ENCODE measurements at places on chromosomes 7 and 10.

DNA sequence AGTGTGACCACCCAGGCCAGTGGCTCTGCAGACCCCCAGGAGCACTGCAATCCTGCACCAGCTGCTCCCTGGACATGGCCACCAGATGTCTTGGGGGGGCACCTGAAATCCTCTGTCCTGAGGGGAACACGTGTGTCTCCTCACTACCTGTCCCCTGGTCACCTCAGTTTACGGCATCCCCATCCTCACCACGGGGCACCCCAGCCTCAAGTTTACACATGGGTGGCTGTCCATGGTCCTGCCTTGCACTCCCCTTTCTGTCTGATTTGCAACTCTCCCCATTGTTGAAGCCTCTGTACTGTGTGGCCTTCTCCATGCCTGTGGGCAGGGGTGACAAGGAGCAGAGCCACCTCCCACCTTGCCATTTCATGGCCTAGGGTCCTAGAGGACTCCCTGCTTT, 67.2 kb downstream of the RAMP3 start:
- DNase-seq: no peak

DNA sequence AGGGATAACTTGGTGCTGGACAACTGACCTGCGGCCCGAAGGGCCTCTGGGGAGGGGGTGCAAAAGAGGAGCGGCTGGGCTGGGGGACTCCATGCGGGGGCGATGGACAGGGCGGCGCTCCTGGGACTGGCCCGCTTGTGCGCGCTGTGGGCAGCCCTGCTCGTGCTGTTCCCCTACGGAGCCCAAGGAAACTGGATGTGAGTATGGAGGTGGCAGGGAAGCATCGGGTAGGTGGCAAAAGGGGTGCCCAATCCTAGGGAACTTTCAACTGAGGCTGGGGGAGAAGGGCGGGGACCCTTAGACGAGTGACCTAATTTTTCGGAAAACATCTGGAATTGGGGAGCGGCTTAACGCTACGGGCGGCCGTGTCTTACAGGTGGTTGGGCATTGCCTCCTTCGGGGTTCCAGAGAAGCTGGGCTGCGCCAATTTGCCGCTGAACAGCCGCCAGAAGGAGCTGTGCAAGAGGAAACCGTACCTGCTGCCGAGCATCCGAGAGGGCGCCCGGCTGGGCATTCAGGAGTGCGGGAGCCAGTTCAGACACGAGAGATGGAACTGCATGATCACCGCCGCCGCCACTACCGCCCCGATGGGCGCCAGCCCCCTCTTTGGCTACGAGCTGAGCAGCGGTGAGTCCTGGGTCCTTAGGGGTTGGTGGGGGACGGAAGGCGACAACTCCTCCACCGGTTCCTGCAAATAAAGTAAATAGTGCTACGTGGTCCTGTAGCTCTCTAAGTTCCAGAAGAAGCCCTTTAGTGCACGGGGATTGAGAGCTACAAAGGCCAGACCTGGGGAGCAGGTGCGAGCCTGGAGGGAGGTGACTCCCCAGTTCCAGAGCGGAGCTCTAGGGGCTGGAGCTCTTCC, 622 bp downstream of the WNT16 start:
- no peak for DNase-seq

GRCh38 chr10:103145046-103145445, 48.0 kb downstream of the NT5C2 start:
- no peak for DNase-seq

DNA sequence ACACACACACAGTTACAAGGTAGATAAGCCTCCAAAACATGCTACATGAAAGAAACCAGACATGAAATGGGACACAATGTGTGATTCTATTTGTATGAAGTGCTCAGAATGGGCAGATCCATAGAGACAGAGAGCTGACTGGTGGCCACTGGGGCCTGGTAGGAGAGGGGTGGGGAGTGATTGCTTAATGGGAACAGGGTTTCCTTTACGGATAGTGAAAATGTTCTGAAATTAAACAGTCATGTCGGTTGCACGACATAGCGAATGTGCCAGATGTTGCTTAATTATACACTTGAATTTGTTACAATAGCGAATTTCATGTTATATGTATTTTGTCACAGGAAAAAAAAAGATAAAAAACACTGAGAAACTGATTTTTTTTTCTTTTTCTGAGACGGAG, 122.3 kb downstream of the SPDYE5 start:
- DNase-seq: no peak

DNA sequence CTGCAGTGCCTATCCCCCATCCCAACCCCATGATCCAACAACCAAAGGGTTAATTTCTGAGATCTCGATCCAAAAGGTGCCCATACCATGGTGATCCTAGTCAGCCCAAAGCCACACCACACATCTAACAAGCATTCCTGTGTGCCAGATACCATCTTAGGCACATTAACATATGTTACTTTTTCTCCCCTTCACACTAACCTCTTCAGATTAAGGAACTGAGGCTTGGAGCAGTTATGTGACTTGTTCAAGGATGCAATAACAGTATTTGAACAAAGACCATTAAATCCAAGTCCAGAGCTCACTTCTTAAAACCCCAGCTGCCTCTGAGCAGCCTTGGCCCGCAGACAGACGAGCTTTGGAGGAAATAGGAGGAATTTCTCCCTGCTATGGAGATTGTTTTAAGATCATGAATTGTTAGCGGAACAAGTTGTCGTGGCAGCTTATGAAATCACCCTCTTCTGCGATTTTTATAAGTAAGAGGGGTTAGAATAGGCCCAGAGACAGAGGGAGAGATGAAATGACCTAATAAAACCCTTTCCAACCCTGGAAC, 327.2 kb downstream of the KCNMA1 start:
- DNase-seq: no peak

DNA sequence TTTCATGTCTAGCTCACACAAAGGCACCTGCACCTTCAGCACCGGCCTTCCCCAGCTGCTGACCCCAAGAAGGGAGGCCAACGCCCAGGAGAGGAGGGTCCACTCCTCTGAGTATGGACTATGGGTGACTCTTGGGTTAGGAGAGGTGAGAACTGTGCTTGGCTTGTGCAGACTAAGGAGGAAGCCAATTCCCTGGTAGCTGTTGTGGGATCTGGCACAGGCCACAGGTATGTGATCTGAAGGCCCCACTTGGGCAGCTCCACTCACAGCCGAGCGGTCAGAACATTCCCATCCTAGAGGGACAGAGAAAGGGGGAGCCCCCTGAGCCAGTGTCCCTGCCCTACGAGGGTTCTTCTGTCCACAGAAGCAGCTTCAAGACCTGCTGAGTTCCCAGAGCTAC, 52.8 kb upstream of the FIGNL1 start:
- DNase-seq: no peak

- DNase-seq: no peak
Measured at GRCh38 chr7:128121711-128122530, 90.7 kb upstream of the LRRC4 start.

DNA sequence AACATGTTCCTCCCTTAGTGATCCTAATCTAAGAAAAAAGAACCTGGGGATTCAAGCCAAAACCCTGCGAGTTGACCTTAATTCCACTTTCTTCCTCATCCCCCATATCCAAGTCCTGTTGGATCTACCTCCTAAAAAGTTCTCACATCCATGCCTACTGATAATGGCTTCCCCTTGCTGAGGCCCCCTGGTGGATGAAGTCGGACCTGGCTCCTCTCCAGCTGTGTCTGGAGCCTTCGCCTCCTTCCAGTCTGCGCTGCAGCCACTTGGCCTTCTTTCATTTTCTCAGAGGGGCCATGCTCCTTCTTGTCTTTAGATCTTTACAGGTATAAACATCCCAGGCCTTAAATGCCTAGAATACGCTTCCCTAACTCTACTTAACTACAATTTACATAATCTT, 8.1 kb downstream of the PDE1C start:
- no peak for DNase-seq

DNA sequence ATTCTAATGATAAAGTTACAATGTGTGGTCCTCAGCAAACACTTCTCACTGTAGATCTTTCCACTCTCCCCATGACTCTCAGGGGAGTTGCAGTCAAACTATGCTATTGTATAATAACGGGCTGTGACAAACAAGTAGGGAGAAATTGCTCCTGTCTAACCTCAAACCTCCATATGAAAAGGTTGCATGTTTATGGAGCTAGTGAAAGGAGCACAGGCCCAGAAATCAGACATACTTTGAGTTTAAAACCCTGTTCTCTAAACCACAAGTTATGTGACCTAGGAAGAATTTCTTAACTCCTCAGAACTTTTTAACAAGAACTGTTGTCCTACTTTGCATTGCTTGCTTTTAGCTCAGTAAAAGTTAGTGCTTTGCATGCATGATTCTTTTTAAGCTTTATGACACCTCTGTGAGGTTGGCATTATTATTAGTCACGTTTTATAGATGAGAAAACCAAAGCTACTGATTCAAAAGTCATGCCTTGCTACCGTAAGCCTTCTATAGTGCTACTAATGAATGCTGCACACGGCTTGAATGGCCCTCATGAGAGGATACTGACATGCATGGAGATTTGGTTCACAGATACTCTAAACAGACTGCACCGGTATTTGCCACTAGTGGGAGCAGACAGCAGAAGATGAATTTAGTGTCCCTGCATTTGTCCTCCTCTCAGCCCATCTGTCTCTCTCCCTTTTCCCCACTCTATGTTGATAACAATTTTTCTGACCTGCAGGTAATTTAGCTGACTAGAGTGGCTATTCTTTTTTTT, 129.5 kb upstream of the PCGF5 start:
- no peak for DNase-seq

DNA sequence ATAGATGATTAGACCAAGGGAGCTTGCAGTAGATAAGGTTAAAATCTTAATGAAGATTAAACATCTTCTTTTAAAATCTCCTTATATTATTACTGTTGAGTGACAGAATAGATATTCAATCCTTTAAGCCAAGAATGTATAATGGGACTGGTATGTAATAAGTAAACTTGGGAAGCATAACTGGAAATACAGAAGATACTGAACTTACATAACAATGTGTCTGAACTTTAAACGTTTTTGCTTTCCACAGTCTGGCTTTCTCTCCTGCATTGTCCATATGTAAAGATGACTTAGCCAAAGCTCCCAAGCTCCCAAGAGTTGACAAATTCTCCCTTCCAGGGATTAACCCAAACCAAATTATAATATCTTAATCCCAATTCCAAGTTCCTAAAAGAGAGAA, 129.8 kb downstream of the KCND2 start:
- no peak for DNase-seq

- DNase-seq: no peak
Measured at GRCh38 chr7:31475368-31475767, 38.5 kb upstream of the ITPRID1 start.

DNA sequence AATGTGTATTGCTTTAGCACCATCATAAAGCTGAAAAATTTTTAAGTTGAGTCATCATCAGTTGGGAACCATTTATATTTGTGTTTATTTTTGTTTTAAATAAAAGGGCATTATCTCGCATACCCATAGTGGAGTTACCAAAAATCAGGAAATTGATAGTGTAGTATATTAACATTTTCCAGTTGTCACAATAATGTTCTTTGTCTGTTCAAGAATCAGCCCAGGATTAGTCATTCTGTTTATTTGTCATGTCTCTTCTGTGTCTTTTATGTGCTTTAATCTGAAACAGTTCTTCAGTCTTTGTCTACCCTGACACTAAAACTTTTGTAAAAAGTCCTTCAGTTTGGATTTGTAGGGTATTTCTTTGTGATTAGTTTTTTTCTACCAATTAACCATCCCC, 827.8 kb upstream of the ZWINT start:
- no peak for DNase-seq

DNA sequence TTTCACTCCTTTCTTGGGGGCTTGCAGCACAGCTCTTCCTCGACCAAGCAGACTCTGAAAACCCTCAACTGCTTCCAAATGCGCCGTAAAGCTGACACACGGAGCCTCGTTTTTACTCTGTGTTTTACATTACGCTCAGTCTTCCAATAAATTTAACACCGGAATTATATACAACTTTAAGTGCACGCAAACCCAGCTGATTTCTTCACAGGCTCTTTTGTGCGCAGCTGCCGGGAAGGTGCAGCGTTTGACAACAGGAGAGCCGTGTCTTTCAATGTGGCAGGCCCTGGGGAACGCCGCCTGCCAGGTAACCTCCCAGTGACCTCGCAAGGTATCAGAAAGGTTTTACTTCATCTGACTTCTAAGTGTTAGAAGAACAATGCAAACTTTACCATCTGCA, 35.0 kb downstream of the GFRA1 start:
- no peak for DNase-seq

GRCh38 chr10:62618576-62619412, 185.7 kb upstream of the ADO start:
- no peak for DNase-seq

GRCh38 chr10:112689327-112690072, 242.5 kb downstream of the VTI1A start:
- DNase-seq: no peak

DNA sequence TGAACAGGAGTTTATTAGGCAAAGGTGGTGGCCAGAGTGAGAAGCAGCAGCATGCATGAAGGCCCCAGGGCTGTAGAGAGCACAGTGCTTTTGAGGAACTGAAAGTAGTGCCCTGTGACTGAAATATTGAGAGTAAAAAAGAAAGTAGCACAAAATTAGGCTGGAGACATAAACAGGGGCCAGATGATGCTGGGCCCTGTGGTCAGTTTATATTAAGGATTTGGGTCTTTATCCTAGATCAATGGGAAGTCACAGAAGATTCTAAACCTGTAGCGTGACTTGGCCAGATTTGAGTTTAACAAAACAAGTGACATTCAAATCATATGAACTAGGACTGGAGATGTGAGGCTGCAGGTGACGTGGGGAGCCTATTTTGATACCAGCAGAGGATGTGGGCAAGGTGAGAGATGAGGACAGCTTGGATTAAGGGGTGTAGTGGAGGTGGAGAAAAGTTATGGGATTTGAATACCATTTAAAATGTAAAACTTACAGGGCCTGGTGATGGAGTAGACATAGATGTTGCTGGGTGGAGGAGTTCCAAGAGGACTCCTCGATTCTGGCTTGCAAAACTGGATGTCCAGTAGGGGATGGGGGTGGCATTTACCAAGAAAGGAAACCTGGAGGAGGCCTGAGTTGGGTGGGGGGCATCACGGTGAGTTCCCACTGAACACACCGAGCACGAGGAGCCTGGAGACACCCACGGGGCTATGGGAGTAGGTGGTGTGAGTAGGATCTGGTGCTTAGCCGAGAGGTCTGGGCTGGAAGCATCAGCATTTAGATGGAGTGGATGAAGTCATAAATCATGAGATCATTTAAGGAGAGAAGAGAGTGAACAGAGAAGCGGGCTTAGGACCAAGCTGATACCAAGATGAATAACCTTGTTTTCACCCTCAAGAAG, 52.8 kb downstream of the HHEX start:
- no peak for DNase-seq

DNA sequence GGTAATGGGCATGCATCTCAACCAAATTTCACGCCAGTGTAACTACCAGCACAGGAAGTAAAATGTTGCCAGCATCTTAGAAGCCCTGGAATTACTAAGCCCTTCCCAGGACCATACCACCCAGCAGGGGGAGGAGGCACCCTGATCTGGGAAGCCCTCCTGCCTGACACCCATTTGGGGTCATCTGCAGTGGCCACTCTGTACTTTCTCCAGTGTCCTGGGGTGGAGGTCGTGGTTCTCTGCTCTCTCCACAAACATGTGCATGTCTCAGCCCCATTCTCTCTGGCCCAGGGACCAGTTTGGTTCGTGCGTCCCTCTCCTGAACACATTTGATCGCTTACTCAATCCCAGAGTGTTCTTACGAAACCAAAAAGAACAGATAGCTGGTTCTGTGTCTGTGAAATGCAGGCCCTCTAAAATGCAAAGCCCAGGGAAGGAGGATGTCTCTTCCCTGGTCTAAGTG, 9.4 kb upstream of the LRRC27 start:
- DNase-seq: no peak

Data from stimulated activated CD8-positive, alpha-beta memory T cell treated with anti-CD3 and anti-CD28 coated beads, Interleukin-12 subunit alpha, Interleukin-12 subunit beta, amount 100 ng/mL, for 4 hours (primary cell).